ENCODE measurements at places on chromosomes 16 and 17. TPM values are rescaled to one million over a fixed set of nuclear protein-coding genes. Genes with fewer than 3 reads are reported as not detected.

GRCh38 chr17:8466873-8467272 is 31.2 kb downstream of the NDEL1 start:
- no peak for DNase-seq

The NPW gene
- total RNA-seq: not detected

GRCh38 chr17:55152236-55152635 is 112.5 kb upstream of the HLF start:
- DNase-seq: no peak

The SLC47A1 gene
- 1.1 TPM for total RNA-seq

The CCDC102A gene
- 10.6 TPM for total RNA-seq

The SLC6A4 gene
- total RNA-seq: 0.36 TPM

The KATNIP gene
- total RNA-seq: 32.7 TPM

DNA sequence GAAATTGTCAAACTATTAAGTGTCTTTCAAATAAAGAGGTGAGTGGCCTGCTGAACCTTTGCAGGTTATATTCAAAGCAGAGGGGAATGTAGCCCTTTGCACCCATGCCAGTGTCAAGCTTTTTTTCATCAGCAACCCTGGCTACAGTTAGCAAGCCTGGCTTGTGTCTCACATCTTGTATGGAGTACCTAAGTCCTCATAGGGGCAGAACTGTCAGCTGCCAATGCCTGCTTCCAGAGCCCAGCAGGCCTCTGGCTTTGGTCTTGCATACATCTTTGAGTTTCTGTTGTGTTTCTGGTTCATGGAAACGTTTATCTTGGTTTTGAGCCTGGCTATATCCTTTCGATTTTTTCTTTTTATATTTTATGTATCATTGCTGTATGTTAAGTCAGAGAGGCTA is 26.8 kb downstream of the REXO5 start:
- DNase-seq: no peak

GRCh38 chr16:61403386-61403785 is 632.9 kb downstream of the CDH8 start:
- DNase-seq: no peak

The PRSS33 gene
- total RNA-seq: not detected

- no peak for DNase-seq
Observed at GRCh38 chr17:8441690-8442089, 6.0 kb downstream of the NDEL1 start.

The RRAD gene
- 3.2 TPM for total RNA-seq

GRCh38 chr17:78072961-78073360 is 55.6 kb downstream of the TMC6 start:
- no peak for DNase-seq

DNA sequence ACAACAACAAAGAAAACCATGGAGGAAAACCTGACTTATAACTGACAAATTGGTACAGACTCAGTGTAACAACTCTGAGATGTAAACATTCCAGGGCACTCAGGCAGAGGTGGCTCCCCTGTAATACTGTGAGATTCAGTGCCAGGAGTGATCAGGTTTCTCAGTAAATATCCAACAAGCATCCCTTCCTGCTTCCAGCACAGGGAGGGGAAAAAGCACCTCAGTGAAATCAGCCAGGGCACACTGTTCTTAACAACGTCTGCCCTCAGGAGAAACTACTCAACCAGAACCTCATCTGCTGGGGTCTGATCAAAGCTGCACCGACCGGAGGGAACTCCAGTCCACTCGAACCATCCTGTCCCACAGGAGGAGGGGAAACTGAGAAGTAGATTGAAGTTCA is 52.3 kb downstream of the AMFR start:
- no peak for DNase-seq

- DNase-seq: peak; percentile 29
Observed at GRCh38 chr17:31425282-31426040, 34.0 kb downstream of the RAB11FIP4 start.

GRCh38 chr17:81527591-81528383 is at the start of gene FSCN2:
FSCN2 (plus strand) TSS chr17:81528377; CDS start chr17:81528532, 155 bp downstream.
- DNase-seq: peak; percentile 99

DNA sequence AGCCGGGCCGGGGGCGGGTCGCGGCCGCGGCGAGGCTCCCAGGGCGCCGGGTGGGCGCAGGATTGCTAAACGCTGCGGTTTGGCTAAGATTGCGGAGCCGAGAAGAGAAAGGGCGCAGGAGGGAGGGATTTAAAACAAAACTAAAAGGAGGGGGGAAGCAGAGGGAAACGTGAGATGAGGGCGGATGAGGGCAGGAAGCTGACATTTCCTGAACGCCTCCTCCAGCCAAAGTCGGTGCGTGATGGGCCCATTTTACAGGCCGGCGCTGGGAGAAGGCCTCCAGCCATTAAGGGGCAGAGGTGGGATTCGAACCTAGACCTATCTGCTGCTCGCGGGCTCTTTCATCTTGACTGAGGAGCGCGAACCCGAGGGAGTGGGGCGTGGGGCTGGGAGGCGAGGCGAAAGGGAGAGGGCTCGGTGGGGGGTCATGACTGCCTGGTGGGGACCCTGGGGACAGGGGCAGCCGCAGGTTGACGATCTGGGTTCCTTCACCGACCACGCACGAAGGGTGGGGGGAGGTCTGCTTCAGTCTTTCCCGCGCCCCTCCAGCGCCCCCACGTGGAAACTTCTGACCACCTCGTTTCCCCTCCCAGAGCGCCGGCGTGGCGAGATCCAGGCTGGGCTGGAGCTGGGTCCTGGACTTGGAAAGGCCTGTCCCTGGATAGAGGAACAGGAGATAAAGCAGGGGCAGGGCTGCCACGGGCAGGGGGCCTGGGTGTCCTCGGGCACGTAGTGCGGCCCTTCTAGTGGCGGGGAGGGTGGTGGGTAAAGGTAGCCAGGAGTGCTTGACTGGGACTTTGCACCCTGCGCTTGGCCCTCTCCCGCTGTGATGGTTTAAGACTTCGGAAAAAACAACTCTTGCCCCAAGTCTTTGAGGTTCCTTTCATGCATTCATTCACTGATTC is 3.8 kb upstream of the TAC4 start:
- peak; percentile 97 for DNase-seq

DNA sequence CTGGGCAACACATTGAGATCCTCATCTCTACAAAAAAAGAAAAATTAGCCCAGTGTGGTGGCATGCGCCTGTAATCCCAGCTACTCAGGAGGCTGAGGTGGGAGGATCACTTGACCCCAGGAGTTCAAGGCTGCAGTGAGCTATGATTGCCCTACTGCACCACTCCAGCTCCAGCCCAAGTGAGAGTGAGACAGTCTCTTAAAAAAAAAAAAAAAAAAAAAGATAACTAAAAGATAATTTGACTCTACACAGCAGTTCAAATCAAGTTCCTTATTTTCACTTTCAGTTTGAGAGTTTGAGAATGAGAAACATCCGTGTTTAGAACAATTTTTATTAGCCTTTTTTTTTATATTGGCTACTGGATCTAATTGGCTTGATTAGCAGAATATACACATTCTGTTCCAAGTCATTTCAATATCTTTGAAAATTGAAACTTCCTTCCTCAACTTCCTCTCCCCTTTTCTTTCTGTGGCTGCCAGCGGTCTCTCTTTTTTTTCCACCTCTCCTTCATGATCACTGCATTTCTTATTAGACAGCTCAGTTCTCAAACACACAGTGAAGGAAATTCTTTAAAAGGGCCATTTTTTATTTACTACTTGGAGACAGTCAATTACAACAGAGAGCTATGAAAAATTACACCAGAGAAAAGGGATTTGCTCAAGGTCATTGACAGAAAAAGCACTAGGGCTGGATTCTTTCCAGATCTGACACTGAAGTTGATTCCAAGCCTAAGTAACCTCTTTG is 4.5 kb upstream of the ACSF2 start:
- peak; percentile 47 for DNase-seq

DNA sequence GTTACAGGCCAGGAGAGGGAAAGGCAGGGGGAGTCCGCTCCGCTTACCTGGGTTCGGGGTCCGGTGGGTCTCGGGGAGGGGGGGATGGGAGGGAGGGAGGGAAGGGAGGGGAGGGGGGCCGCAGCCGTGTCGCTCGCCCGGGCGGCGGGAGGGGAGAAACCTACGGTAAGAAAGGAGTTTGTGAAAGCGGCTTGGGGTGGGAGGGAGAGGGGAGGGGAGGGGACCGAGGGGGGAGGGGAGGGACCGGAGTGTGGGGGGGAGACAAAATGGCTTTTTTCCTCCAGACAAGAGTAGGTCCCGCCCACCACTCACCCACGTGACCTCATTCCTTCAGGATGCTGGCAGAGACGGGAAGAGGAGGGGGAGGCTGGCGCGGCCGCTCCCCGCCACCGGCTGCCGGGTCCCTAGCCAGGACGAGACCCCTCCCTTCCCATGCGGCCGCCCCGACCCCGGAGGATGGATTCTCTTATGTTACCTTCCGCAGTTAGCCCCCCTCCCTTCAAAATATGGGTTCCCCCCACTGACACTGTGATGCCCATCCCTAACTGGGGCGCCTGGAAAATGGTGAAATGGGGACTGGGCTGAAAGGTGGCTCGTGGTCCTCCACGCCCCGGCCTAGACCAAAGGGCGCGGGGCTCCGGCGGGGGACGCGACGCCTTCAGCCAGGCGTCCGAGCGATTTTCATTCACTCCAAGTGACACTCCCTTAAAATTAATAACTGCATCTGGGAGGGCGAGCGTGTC is at the start of gene PCGF2:
Gene PCGF2, minus strand, starts transcription at position 188 of the 743 bp plus-strand sequence. CDS start 7,934 bp downstream, outside the sequence.
- DNase-seq: peak; percentile 97

The TEN1 gene
- total RNA-seq: 23.2 TPM

DNA sequence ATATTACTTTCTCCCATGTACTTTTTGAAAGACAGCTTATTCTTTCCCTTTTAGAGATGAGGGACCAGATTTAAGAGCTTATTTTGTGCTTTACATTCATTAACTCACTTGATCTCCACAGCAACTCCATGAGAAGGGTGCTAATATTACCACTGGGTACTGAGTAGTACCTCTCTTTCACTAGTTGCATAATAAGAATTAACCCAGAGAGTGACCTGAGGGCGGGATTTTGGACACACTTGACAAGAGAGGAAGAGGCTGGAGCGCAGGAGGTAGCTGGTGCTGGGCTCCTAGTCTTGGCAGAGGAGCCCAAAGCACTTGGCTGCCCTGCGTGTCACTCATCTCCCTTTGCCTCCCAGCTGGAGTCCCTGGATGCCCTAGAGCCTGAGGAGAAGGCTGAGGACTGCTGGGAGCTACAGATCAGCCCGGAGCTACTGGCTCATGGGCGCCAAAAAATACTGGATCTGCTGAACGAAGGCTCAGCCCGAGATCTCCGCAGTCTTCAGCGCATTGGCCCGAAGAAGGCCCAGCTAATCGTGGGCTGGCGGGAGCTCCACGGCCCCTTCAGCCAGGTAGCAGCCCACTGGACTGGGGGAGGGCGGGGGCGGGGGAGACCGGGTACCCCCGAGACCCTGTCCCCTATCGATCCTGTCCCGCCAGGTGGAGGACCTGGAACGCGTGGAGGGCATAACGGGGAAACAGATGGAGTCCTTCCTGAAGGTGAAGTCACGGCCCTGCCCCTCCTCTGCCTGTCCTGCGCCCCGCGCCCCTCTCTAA is 1.7 kb upstream of the MAZ start:
- DNase-seq: peak; percentile 92

GRCh38 chr17:71192039-71192555 is 928.7 kb upstream of the SOX9 start:
- DNase-seq: no peak

The C1QL1 gene
- not detected for total RNA-seq

DNA sequence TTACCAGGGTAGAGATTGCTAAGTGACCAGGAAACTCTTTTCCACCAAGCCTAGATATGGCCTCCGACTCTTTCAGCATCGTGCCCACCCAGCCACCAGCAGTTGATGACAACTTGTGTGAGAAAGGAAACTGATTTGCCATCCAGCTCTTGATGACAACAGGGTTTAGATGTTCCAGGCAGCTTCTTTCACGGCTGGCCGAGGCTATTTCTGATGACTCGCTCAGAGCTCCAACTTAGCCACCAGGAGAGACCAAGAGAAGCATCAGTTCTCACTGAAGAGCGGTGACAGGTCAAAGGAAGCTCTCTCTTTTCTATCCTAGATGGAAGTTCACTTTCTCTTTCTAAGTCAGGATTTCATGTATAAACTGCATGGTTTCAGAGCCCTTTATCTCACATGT is 61.2 kb downstream of the MPHOSPH6 start:
- no peak for DNase-seq

DNA sequence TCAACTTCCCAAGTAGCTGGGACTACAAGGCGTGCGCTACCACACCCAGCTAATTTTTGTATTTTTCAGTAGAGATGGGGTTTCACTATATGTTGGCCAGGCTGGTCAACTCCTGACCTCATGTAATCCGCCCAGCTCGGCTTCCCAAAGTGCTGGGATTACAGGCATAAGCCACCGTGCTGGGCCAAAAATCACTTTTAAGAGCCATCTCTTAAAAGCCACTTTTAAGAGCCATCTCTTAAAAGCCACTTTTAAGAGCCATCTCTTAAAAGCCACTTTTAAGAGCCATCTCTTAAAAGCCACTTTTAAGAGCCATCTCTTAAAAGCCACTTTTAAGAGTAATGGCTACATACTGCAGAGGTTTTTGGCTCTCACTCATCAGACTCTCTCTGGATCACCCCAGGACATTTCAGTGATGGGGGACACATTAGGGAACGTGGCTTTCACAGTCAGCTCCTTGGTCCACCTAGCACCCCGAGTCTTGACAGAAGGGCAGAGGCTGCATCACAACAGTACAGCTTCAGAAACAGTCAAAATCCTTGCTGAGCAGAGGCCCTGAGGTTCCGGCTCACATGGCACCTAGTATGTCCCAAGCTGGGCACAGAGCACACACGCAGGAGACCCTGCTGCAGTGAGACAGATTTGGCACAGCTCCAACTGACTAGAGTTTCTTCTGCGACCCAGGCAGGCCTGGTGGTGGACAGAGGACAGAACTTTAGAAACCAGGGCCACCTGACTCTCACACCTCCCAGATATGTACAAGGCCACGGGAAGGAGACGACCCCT is 23.6 kb downstream of the RANBP10 start:
- DNase-seq: no peak

GRCh38 chr17:49955157-49955556 is 13.8 kb upstream of the DLX4 start:
- DNase-seq: no peak

The GNGT2 gene
- total RNA-seq: not detected

- DNase-seq: no peak
Observed at GRCh38 chr16:56930486-56931270, 1.3 kb upstream of the HERPUD1 start.

The TBC1D3I gene
- total RNA-seq: 0.36 TPM

- DNase-seq: peak; percentile 80
Observed at GRCh38 chr17:45346216-45347015, 29.6 kb upstream of the MAP3K14 start.

DNA sequence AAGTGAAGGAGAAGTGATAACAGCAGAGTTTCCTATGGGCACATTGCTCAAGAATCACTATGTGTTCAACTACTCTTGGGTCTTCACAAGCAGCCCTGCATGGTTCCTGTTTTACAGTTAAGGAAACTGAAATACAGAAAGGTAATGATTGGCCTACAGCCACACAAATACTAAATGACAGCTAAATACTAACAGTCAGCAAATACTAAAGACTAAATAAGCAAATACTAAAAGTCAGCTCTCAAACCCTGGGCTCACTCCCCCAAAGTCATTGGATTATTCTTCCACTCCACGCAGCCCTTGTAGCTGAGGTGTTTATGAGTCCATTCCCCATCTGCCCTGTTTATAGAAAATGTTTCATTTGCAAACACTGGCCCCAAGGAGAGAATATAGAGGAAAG is 372.7 kb upstream of the CDH11 start:
- no peak for DNase-seq

Data from osteoblast (primary cell).